ENCODE measurements at places on chromosomes 7 and 10. TPM values are rescaled to one million over a fixed set of nuclear protein-coding genes. Genes with fewer than 3 reads are reported as not detected.
A peak's percentile ranks its signal among the peaks of the same experiment; 100 is the strongest.

- no peaks in the 10 kb centered on the region for H3K4me1 ChIP-seq
- H3K27ac ChIP-seq, result no peak overlapping the region
- no peak for DNase-seq
- H3K36me3 ChIP-seq, result no peaks in the 10 kb centered on the region
- no peaks in the 10 kb centered on the region for H3K27me3 ChIP-seq
These were observed 7.4 kb downstream of the TAS2R41 start for GRCh38 chr7:143485094-143485493.

C10orf62 gene
- not detected for polyA plus RNA-seq

GRCh38 chr10:124039483-124040013, 53.9 kb downstream of the CHST15 start:
- H3K4me1 ChIP-seq, result peaks cover 46% of the 10 kb centered on the region
- H3K4me3 ChIP-seq, result no peak overlapping the region
- DNase-seq, result no peak
- peaks cover 12% of the 10 kb centered on the region for H3K36me3 ChIP-seq
- no peaks in the 10 kb centered on the region for H3K27me3 ChIP-seq
- H3K27ac ChIP-seq, result peak overlapping the region; percentile 7

GRCh38 chr10:14474656-14475055, 143.9 kb upstream of the FRMD4A start:
- peaks cover 41% of the 10 kb centered on the region for H3K27me3 ChIP-seq
- H3K36me3 ChIP-seq, result no peaks in the 10 kb centered on the region
- no peak overlapping the region for H3K4me3 ChIP-seq
- peaks cover 1% of the 10 kb centered on the region for H3K4me1 ChIP-seq
- no peak for DNase-seq

DNA sequence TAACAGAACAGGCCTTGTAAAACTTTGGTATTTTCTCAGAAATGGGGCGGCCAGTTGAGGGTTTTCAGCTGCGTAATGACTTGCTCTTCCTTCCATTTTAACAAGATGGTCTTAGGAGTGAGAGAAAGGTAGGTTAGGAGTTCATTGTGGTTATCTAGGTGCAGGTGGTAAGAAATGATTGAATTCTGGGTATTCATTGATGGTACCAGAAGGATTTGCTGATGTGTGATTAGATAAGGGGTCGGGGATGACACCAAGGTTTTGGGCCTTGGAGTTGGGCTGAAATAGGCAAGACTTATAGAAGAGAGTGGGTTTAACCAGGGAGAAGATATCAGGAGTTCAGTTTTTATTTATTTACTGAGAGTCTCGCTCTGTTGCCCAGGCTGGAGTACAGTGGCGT, 2.6 kb downstream of the MDH2 start:
- H3K36me3 ChIP-seq, result no peaks in the 10 kb centered on the region
- H3K4me1 ChIP-seq, result peaks cover 26% of the 10 kb centered on the region
- H3K4me3 ChIP-seq, result no peak overlapping the region
- DNase-seq, result no peak

DNA sequence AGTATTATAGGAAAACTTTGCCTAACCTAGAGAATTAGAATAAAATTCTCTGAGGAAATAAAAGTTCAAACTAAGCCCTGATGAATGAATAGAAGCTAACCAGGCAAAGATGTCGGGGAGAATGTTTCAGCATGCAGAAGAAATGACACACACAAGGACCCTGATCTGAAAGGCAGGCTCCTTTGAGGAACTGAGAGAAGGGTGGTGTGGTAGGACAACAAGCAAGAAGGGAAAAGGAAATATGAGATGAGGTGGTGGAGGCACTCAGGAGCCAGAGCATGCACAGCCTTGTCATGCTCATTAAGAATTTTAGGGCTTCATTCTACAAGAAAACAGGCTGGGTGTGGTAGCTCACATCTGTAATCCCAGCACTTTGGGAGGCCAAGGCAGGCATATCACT, 90.6 kb downstream of the ARHGAP12 start:
- no peak overlapping the region for H3K4me3 ChIP-seq
- H3K27me3 ChIP-seq, result no peaks in the 10 kb centered on the region
- no peak overlapping the region for H3K27ac ChIP-seq
- no peaks in the 10 kb centered on the region for H3K36me3 ChIP-seq
- H3K4me1 ChIP-seq, result peaks cover 8% of the 10 kb centered on the region

GRCh38 chr10:73956476-73957359, 41.2 kb upstream of the VCL start:
- H3K36me3 ChIP-seq, result no peaks in the 10 kb centered on the region
- H3K27me3 ChIP-seq, result no peaks in the 10 kb centered on the region
- DNase-seq, result peak; percentile 82
- peaks cover 42% of the 10 kb centered on the region for H3K4me1 ChIP-seq
- peak overlapping the region; percentile 85 for H3K4me3 ChIP-seq
- peak overlapping the region; percentile 94 for H3K27ac ChIP-seq

GRCh38 chr7:66871076-66871475, 49.9 kb upstream of the TMEM248 start:
- H3K27ac ChIP-seq, result no peak overlapping the region
- H3K36me3 ChIP-seq, result peaks cover 22% of the 10 kb centered on the region
- H3K27me3 ChIP-seq, result no peaks in the 10 kb centered on the region
- H3K4me3 ChIP-seq, result no peak overlapping the region
- DNase-seq, result no peak

FAM13C gene
- not detected for polyA plus RNA-seq

CFAP58 gene
- polyA plus RNA-seq, result not detected

GRCh38 chr10:43946445-43946844, 297.8 kb upstream of the ZNF32 start:
- DNase-seq, result no peak
- H3K4me3 ChIP-seq, result no peak overlapping the region
- H3K27me3 ChIP-seq, result peaks cover 9% of the 10 kb centered on the region
- no peak overlapping the region for H3K27ac ChIP-seq
- peaks cover 5% of the 10 kb centered on the region for H3K4me1 ChIP-seq

DNA sequence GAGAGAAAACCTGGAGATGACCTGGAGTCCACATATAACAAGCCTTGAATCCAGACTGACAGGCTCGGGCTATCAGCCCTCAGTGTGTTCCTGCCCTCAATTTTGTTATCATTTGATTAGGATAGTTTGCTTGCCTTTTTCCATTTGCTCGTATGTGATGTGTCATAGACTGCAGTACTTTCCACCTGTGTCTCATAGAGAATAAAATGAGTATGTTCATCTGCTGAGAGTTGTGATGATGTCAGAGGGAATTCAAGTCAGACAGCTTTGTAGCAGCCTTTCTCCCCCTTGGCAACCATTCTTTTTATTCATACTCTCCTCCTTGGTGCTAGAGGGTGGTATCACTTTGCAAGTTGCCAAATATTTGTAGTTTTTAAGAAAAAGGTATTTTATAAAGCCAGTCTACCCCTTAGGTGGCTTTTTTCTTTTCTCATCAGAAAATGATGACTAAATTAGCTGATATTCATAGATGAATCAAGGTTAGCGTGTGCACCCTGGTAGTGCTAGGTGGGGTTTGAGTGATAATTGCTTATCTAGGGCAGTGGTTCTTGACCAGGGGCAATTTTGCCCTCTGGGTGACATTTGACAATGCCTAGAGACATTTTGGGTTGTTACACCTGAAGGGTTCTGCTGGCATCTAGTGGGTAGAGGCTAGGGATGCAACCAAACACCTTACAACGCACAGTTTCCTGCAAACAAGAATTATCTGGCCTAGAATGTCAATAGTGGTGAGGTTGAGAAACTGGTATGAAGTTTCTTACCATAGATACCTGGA, 5.4 kb downstream of the SGPL1 start:
- peaks cover 27% of the 10 kb centered on the region for H3K4me1 ChIP-seq
- H3K27me3 ChIP-seq, result no peaks in the 10 kb centered on the region
- H3K4me3 ChIP-seq, result no peak overlapping the region
- no peak for DNase-seq

MACC1 gene
- polyA plus RNA-seq, result 0.06 TPM

GRCh38 chr10:71773221-71773971, at the start of gene VSIR:
Gene VSIR, minus strand, starts transcription at chr10:71773520. Its CDS starts 81 bp downstream, at chr10:71773439.
- peaks cover 61% of the 10 kb centered on the region for H3K4me1 ChIP-seq
- no peaks in the 10 kb centered on the region for H3K36me3 ChIP-seq
- no peaks in the 10 kb centered on the region for H3K27me3 ChIP-seq
- peak; percentile 96 for DNase-seq

PMPCB gene
- 68.8 TPM for polyA plus RNA-seq

- DNase-seq, result no peak
- H3K4me1 ChIP-seq, result no peaks in the 10 kb centered on the region
- no peaks in the 10 kb centered on the region for H3K27me3 ChIP-seq
- no peak overlapping the region for H3K27ac ChIP-seq
- no peak overlapping the region for H3K4me3 ChIP-seq
These were observed 7.4 kb downstream of the ACADSB start for GRCh38 chr10:123016228-123016627.

DNA sequence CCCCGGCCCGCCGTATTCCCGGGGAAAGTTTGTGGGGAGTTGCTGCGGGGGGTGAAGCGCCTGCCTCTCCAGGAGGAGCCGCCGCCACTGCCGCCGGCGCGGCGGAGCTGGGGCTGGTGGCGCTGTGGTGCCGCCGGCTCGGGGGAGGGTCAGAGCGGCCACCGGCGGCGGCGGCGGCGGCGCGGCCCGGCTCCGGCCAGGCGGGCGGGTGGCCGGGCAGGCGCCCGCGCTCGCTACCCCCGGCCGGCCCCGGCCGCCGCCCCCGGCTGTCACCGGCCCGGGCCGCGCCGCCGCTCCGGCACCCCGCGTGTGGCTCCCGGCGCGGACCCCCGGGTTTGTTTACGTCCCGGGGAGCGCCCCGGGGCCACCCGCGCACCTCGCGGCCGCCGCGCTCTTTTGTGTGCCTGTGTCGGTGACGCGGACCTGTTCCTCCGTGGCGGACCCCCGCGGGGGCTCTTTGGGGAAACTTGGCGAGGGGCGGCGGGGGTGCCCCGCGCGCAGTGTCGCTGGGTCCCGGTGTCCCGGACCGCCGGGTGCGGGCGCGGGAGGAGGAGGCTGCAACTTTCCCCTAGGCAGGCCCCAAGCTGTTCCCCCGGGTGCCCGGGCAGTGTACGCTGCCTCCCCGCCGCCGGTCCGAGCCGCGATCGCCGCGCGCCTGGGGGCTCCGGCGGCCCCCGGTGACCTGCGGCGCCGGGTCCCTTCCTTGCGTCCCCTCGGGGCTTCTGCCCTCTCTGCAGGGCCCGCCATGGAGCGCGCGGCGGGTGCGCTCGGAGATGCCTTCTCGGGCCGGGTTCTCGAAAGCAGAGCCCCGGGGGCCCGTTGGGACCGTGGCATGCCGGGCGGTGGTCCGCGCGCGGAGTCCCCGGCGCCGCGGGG, 593 bp upstream of the CUX1 start:
- no peak overlapping the region for H3K27ac ChIP-seq
- DNase-seq, result peak; percentile 19

DTX2 gene
- 12.9 TPM for polyA plus RNA-seq

FGFR2 gene
- polyA plus RNA-seq, result not detected

DNA sequence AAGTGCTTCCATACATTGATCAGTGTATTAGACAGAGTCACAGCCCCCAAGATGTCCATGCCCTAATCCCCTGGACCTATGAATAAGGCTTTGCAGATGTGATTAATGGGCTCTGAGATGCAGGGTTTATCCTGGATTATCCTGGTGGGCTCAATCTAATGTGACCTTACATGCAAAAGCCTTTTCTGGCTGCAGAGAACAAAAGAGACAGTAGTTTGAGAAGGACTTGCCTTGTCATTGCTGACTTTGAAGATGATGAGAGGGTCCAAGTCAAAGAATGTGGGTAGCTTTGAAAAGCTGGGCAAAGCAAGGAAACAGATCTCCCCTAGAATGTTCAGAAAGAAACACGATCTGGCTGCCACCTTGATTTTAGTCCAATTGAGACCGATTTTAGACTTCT, 238.7 kb downstream of the CCSER2 start:
- H3K27ac ChIP-seq, result no peak overlapping the region
- H3K4me1 ChIP-seq, result peaks cover 13% of the 10 kb centered on the region
- H3K36me3 ChIP-seq, result peaks cover 7% of the 10 kb centered on the region
- no peak for DNase-seq
- H3K4me3 ChIP-seq, result no peak overlapping the region

- peak overlapping the region; percentile 99 for H3K4me3 ChIP-seq
- no peaks in the 10 kb centered on the region for H3K27me3 ChIP-seq
- H3K36me3 ChIP-seq, result peaks cover 9% of the 10 kb centered on the region
- peak; percentile 56 for DNase-seq
- H3K27ac ChIP-seq, result peak overlapping the region; percentile 96
- peaks cover 48% of the 10 kb centered on the region for H3K4me1 ChIP-seq
These were observed 1.3 kb downstream of the ZNRF2 start for GRCh38 chr7:30285536-30286284.

SLC26A4 gene
- 0.19 TPM for polyA plus RNA-seq

GRCh38 chr10:127576740-127577161, 27.6 kb downstream of the NPS start:
- no peak overlapping the region for H3K4me3 ChIP-seq
- no peaks in the 10 kb centered on the region for H3K36me3 ChIP-seq

- peaks cover 24% of the 10 kb centered on the region for H3K27me3 ChIP-seq
- no peak for DNase-seq
- H3K36me3 ChIP-seq, result peaks cover 14% of the 10 kb centered on the region
- no peak within 1 kb of the TSS for H3K27ac ChIP-seq
- H3K4me1 ChIP-seq, result peaks cover 13% of the 10 kb centered on the region
These were observed at the start of gene PON1 for GRCh38 chr7:95324431-95324830. Gene PON1, minus strand, starts transcription at chr7:95324532. Its CDS starts 57 bp downstream, at chr7:95324475.

GRCh38 chr10:50470798-50471582, 152.8 kb downstream of the SGMS1 start:
- DNase-seq, result no peak
- H3K27me3 ChIP-seq, result no peaks in the 10 kb centered on the region
- peaks cover 35% of the 10 kb centered on the region for H3K4me1 ChIP-seq
- no peak overlapping the region for H3K27ac ChIP-seq

GRCh38 chr10:103763374-103764202, 91.8 kb downstream of the SH3PXD2A start:
- DNase-seq, result peak; percentile 15
- H3K4me3 ChIP-seq, result peak overlapping the region; percentile 37
- peaks cover 10% of the 10 kb centered on the region for H3K27me3 ChIP-seq
- no peaks in the 10 kb centered on the region for H3K36me3 ChIP-seq
- peak overlapping the region; percentile 80 for H3K27ac ChIP-seq

DNA sequence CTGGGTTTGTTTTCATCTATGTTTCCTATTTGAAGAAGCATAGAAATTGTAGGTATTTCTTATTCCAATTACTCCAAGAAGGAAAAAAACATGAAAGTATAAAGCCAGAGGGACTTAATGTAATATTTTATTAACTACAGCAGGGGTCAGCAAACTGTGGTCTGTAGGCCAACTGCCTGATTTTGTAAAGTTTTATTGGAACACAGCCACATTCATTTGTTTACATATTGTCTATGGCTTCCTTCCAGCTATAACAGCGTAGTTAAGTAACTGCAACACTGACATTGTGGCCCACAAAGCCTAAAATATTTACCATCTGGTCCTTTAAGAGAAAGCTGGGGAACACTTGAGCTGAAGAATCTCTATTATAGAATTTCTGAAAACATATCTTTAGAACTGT, 306.2 kb downstream of the BICC1 start:
- H3K27me3 ChIP-seq, result no peaks in the 10 kb centered on the region
- H3K27ac ChIP-seq, result no peak overlapping the region
- H3K4me3 ChIP-seq, result no peak overlapping the region

GRCh38 chr10:129896860-129897200, 67.2 kb downstream of the EBF3 start:
- peaks cover 9% of the 10 kb centered on the region for H3K27me3 ChIP-seq
- no peak overlapping the region for H3K4me3 ChIP-seq
- DNase-seq, result no peak

- no peak overlapping the region for H3K4me3 ChIP-seq
- H3K36me3 ChIP-seq, result no peaks in the 10 kb centered on the region
- H3K4me1 ChIP-seq, result peaks cover 5% of the 10 kb centered on the region
- no peak for DNase-seq
- H3K27ac ChIP-seq, result no peak overlapping the region
These were observed 60.4 kb upstream of the FAM20C start for GRCh38 chr7:131781-132482.

Measured in naive B cell (primary cell).